SK-MEL-5 (cell line): ENCODE measurements at places on chromosomes 7 and 10.
A peak's percentile ranks its signal among the peaks of the same experiment; 100 is the strongest.

DNA sequence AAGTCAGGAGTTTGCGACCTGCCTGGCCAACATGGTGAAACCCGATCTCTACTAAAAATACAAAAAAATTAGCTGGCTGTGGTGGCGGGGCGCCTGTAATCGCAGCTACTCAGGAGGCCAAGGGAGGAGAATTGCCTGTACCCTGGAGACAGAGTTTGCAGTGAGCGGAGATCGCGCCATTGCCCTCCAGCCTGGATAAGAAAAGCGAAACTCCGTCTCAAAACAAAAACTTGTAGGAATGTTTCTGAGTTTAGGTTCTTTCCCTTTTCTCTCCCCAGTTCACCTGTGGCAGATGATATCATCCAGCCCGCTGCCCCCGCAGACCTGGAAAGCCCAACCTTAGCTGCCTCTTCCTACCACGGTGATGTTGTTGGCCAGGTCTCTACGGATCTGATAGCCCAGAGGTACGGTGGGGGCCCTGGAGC lies 138.8 kb upstream of the BTBD16 start:
- DNase-seq = no peak

GRCh38 chr7:101243646-101244374 lies 1.1 kb downstream of the FIS1 start:
- no peak for DNase-seq

DNA sequence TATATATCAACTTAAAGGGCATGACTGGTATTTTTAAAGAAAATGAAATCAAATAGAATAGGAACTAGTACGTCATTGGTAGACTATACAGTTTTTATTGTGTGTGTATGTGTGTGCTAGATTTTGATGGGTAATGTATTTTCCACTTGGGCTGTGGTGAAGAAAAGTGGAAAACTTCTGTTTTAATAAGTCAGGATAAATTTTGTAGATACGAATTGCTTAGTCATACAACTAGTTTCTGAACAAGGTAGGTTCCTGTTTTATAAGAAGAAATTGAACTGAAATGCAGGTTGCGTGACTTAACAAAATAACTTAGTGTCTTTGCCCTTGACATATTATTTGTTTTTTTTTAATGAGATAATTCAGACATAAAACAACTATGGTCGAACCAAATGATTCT lies 24.3 kb downstream of the UBN2 start:
- no peak for DNase-seq

DNA sequence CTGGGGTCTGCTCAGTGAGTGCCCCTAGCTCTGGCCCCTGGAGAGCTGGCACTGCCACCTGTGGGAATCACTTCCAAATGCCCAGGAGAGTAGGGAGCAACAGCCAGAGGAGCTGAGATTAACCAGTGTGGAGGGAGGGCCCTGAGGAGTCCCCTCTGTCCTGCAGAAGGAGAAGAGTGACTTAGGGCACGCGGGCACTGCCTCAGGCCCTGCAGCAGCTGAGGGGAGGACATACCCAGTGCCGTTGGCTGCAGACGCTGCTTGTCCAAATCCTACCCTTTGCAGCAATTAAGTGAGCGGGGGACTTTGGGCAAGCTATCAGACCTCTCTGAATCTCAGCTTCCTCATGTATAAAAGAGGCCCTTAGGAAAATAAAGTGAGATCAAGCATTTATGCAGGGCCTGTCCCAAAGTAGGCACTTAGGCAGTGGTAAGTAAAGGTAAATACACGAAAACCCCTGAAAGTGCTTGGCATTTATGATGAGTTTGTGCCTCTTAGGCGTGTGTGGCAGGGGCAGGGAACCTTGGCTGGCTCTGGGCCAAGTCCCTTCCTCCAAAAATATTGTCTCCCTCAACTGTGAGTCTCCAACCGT lies 16.9 kb downstream of the PRF1 start:
- DNase-seq = no peak

DNA sequence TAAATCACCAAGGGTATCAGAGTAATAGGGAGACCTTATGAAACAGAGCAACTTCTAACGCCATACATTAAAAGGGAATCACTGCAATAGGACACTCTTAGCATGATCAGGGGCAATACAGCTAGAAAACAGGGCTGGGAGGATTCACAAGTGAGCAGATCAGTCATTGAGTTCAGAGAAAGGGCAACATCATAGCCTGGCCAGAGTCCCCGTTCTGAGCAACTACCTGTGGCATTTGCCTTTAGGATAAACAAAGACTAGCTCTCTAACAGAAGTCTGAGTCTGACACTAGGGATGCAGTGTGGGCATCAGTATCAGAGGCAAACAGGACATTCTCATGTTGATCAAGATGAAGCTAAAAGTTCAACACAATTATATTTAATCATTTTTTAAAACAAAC lies 297.9 kb downstream of the DGKB start:
- DNase-seq = no peak

DNA sequence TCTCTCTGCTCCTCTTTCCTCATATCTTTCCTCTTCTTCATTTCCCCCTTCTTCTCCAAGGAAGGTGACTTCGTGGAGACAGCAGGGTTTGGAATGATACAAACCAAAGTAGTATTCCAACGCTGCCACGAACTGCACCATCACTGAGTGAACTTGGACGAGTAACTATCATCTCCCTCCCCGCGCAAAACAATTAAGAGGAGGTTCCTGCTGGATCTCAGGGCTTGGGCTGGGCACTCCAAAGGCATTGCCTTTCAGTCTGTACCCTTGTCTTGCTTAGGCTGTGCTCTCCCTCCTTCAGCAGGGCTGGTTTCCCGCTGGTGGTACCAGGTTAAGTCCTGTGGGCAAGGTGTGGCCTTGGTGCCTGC lies 790 bp upstream of the PITX3 start:
- DNase-seq = no peak

GRCh38 chr7:135169141-135169963 lies 1.2 kb downstream of the CYREN start:
- peak; percentile 88 for DNase-seq
